Amygdala (tissue), 56 donors: ENCODE measurements at places on chromosomes 13 and 19.

DNA sequence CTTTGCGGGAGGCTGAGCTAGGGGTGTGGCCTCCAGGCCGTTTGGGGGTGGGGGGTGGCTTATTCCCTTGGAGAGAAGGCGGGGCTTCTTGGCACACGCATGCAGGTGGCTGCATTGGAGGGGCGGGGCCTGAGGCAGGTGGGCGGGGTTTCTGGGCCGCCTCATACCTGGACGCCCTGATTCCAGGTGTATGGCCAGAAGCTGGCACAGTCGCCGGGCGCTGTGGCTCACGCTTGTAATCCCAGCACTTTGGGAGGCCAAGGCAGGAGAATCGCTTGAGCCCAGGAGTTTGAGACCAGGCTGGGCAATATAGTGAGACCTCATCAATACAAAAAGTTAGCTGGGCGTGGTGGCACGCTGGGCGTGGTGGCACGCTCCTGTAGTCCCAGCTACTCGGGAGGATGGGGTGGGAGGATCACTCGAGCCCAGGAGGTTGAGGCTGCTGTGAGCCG is 7.8 kb downstream of the ABCA7 start:
- no peak for DNase-seq

DNA sequence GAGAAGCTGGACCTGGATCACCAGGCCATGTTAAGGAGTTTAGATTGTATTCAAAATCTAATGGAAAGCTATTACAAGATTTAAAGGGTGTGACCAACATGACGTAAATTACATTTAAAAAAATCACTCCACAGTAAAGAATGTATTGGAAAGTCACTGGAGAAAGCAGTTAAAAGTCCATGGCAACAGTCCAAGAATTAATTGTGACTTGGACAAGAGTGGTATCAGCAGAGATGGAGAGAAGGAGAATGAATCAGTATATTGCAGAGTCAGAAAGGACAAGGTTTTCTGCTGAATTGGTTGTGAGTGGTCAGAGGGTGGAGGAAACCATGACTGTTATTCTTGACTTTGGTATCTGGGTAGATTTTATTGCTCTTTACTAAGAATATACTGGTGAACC is 535.1 kb upstream of the SLITRK1 start:
- no peak for DNase-seq

- no peak for DNase-seq
These were observed 158.1 kb downstream of the ZIC5 start for GRCh38 chr13:99813336-99814095.

DNA sequence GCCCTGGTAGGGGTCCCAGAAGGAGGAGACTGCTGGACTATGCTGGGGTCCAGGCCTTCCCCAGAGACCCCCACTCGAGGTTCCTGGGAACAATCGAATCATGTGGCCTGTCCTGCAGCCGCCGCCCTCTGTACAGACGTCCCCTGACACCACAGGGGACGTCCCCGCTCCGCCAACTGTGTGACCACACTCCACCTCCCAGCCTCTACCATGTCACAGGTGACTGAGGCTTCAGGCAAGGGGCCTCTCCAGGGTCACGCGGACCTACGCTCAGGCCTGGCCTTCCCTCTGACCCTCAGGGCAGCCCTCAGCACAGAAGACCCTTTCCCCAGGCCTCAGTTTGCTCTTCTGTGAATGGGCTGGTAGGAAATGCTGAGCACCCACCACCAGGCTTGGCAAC is 13.1 kb upstream of the TMEM161A start:
- no peak for DNase-seq

- no peak for DNase-seq
These were observed 45.9 kb upstream of the AMER2 start for GRCh38 chr13:25218019-25218418.

- no peak for DNase-seq
These were observed 154.0 kb upstream of the GPR12 start for GRCh38 chr13:26914624-26915023.

- no peak for DNase-seq
These were observed 217.9 kb downstream of the VWA8 start for GRCh38 chr13:41742917-41743552.

DNA sequence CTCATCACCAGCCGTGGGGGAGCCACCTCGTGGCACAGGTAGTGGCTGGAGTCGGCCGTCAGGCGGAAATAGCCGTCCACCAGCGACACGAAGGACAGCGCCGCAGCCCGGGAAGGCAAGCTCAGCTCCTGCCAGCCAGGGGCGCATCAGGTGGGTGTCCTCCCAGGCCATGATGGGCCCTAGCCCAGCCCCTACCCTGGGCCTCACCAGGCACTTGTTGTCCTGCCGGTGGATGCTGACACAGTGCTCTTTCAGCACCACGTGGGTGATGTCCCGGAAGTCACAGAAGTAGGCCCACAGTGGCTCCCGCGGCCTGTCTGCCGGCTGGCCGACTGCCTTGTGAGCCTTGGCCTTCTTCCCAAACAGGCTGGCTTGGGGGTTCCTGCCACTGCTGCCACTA is 15.7 kb downstream of the TYK2 start:
- peak; percentile 64 for DNase-seq
